ENCODE measurements at places on chromosomes 4 and X.

DNA sequence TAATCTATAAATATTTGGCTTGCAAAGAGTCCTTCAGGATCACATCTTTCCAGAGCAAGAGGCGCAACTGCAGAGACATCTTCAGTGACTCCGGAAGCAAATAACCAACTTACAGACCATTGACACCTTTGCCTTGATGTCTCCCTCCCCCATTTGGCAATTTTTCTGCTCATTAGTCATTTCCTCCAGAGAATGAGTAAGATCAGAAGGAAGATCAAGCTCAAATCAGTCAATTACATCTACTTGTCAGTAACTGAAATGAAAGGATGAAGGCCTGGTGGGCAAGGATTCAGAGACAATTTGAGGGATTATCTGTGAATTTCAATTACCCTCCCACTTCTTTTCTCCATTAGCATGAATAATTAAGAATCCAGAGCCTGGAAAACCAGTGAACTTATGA, 665.6 kb upstream of the CPEB2 start:
- no peak for DNase-seq

DNA sequence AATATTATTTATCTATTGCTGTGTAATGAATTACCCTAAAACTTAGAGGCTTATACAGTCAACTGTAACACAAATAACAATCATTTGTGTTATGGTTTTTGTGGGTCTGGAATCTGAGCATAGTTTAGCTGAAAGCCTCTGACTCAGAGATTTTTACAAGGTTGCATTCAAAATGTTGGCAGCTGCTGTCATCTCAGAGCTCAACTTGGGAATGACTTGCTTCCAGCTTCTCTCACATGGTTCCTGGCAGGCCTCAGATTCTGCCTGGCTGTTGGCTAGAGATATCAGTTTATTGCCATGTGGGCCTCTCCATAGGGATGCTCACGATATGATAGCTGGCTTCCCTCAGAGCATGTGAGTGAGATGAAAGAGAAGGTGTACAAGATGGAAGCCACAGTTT, 70.2 kb upstream of the BRWD3 start:
- DNase-seq, result no peak

- no peak for DNase-seq
These were observed 204.0 kb downstream of the SCFD2 start for GRCh38 chr4:53161787-53162433.

DNA sequence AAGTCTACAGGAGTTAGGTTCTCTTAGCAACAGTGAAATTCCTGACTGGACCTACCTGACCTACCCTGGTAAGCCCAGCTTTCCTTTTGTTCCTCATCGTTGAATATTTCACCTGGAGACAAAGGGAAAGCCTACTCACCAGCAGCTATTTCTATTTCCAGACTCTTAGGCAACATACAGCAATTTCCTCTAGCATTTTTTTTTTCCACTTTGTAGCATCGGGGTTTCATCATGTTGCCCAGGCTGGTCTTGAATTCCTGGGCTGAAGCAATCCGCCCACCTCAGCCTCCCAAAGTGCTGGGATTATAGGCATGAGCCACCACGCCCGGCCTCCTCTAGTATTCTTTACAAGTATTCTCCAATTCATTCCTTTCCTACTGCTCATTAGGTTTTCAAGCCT, 6.8 kb upstream of the S100G start:
- DNase-seq, result no peak

GRCh38 chr4:89299153-89299791, 8.3 kb downstream of the GPRIN3 start:
- DNase-seq, result no peak

All from ascending aorta (tissue), 2 donors.